ENCODE measurements at places on chromosomes 12 and 14. TPM values are rescaled to one million over a fixed set of nuclear protein-coding genes. Genes with fewer than 3 reads are reported as not detected.
A peak's percentile ranks its signal among the peaks of the same experiment; 100 is the strongest.

DNA sequence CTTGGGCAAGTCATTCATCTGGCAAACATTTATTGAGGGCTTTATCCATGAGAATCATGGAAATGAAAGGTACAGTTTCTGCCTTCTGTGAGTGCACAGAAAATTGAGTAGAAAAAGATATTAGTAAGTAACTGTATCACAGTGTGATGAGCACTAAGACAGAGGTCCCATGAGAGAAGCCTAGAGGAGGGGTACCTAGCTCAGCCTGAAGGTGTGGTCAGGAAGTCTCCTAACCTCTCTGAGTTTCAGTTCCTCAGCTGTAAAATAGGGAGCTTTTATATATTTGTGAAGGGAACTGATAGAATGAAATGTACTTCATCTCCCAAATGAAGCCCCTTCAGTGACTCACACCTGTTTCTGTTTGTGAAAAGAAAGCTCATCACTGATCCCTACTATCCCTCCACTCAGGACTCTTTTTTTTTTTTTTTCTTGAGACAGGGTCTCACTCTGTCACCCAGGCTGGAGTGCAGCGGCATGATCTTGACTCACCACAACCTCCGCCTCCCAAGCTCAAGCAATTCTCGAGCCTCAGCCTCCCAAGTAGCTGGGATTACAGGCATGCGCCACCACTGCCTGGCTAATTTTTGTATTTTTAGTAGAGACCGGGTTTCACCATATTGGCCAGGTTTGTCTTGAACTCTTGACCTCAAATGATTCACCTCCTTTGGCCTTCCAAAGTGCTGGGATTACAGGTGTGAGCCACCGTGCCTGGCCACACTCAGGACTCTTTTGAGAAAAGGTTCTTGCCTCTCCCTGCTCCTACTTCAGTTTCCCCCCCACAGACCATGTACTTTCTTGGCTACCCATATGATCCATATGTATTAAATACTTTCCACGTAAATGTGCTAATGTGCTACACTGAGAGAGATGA is 93.7 kb upstream of the FUT8 start:
- no peak overlapping the region for H3K27ac ChIP-seq
- no peaks in the 10 kb centered on the region for H3K4me1 ChIP-seq
- no peaks in the 10 kb centered on the region for H3K27me3 ChIP-seq
- no peak overlapping the region for H3K4me3 ChIP-seq
- no peak for DNase-seq

GRCh38 chr12:70788774-70789173 is 131.8 kb downstream of the PTPRR start:
- no peak overlapping the region for H3K4me3 ChIP-seq
- DNase-seq: no peak
- H3K4me1 ChIP-seq: no peaks in the 10 kb centered on the region

DNA sequence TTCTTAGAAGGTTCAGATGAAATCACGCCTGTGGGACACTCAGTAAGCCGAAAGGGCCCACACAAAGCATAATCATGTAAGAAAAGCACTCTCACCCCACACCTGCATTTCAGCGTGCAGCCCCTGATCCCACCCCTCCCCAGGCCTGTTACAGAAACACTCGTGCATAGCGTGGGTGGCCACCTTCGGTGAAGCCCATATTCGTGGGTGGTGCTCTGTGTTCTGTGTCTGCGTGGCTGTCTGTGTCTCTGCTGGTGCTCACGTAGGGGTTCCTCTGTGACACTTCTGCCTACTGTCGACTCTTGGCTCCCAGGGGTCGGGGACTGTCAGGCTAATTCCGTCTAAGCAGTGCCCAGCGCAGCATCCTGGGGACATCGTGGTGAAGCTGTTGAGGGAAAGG is 74.0 kb downstream of the B4GALNT3 start:
- DNase-seq: no peak
- H3K27me3 ChIP-seq: no peaks in the 10 kb centered on the region
- H3K4me1 ChIP-seq: no peaks in the 10 kb centered on the region

DNA sequence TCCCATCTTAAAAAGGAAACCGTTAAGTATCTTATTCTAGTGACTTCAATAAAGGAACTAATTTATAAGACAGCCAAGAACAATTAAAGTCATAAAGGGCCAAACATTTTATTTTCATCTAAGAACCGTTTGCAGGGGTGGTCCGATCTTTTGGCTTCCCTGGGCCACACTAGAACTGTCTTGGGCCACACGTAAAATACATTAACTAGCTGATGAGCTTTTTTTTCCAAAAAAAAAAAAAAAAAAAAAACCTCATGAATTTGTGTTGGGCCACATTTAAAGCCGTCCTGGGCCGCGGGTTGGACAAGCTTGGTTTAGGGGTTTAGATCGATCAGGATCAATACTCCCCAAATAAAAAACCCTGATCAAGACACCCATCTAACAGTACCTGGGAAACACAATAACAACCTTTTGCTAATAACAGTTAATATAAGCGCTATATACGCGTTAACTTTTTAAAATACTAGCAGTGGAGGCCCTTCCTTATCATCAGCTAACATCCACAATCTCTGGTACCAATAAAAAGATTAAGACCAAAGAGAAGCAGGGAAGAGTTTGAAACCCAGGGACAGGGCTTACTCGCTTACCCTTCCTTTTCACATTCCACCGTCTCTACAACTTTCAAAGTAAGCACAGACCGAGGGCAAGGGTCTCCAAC is 1.1 kb downstream of the NAP1L1 start:
- H3K4me1 ChIP-seq: no peaks in the 10 kb centered on the region
- peak overlapping the region; percentile 95 for H3K27ac ChIP-seq
- H3K36me3 ChIP-seq: no peaks in the 10 kb centered on the region
- H3K4me3 ChIP-seq: peak overlapping the region; percentile 81
- no peak for DNase-seq

GRCh38 chr12:123036466-123037285 is 56.2 kb downstream of the ARL6IP4 start:
- no peak for DNase-seq
- no peaks in the 10 kb centered on the region for H3K36me3 ChIP-seq
- H3K4me3 ChIP-seq: no peak overlapping the region

DNA sequence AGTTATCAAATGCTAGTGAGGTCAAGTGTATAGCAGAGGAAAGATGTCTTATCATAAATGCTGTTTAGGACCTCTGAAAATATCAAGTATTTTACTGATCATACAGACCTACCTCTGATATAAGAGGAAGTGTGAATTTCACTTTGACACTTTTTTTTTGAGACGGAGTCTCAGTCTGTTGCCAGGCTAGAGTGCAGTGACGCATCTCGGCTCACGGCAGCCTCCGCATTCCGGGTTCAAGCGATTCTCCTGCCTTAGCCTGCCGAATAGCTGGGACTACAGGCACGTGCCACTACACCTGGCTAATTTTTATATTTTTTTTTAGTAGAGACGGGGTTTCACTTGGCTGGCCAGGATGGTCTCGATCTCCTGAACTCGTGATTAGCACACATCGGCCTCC is 55.1 kb upstream of the PIK3C2G start:
- H3K36me3 ChIP-seq: no peaks in the 10 kb centered on the region
- H3K27me3 ChIP-seq: no peaks in the 10 kb centered on the region
- no peak for DNase-seq
- H3K4me1 ChIP-seq: no peaks in the 10 kb centered on the region

GRCh38 chr12:38152816-38153736 is 163.5 kb upstream of the ALG10B start:
- H3K4me3 ChIP-seq: no peak overlapping the region
- no peaks in the 10 kb centered on the region for H3K27me3 ChIP-seq
- no peak overlapping the region for H3K27ac ChIP-seq
- no peaks in the 10 kb centered on the region for H3K4me1 ChIP-seq
- no peak for DNase-seq

GRCh38 chr12:114355389-114356088 is 50.4 kb downstream of the TBX5 start:
- no peak overlapping the region for H3K27ac ChIP-seq
- H3K4me1 ChIP-seq: no peaks in the 10 kb centered on the region
- no peaks in the 10 kb centered on the region for H3K36me3 ChIP-seq
- no peak for DNase-seq
- no peak overlapping the region for H3K4me3 ChIP-seq

DNA sequence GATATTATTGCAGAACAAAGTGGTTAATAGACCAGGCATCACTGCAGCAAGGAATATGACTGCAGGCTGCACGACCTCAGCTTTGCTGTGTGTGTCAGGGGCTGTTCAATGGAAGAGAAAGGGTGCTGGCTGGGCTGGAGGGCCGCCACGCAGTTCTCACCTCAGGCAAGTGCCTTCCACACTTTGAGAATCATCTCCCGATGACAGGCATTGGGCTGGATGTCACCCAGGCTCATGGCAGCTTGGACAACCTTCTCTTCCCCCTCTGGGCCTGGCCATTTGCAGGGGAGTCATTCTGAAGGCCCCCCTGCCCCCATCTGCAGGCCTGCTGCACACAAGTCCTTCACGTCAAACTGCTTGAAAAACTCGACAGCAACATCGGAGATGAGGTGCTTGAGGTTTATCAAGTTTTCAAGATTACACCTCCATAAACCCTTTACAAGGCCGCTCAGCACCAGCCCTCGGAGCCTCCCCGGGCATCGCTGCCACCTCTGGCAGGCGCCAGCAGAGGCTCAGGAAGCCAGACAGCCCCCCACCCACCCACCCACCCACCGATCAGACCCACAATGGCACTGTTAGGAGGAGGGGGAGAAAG is 165.9 kb upstream of the GSC start:
- no peak for DNase-seq
- no peaks in the 10 kb centered on the region for H3K27me3 ChIP-seq
- peaks cover 9% of the 10 kb centered on the region for H3K4me1 ChIP-seq
- no peak overlapping the region for H3K27ac ChIP-seq
- H3K4me3 ChIP-seq: no peak overlapping the region
- no peaks in the 10 kb centered on the region for H3K36me3 ChIP-seq

DNA sequence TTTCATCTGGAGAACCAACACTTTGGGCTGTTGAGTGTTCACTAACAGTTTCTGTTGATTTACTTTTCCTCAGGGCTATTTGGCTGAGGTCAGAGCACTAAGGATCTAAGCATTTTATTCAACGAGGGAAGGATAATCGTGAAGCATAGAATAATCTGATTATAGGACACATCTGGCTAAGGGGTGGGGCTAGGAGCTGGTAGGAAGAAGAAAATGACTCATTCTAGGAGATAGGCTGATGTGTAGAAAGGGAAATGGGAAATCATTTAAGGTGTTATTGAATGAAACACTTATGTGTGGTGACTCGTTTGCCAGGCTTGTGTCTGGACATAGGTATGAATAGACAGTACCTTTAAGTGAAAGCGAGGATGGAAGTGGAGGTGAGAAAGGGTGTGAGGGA is 167.2 kb downstream of the ETNK1 start:
- DNase-seq: no peak
- no peaks in the 10 kb centered on the region for H3K4me1 ChIP-seq
- H3K27ac ChIP-seq: no peak overlapping the region
- H3K27me3 ChIP-seq: peaks cover 2% of the 10 kb centered on the region

- DNase-seq: no peak
- H3K4me1 ChIP-seq: no peaks in the 10 kb centered on the region
- H3K27ac ChIP-seq: no peak overlapping the region
- no peaks in the 10 kb centered on the region for H3K36me3 ChIP-seq
- H3K27me3 ChIP-seq: no peaks in the 10 kb centered on the region
- H3K4me3 ChIP-seq: no peak overlapping the region
These were observed 27.0 kb downstream of the MAP3K9 start for GRCh38 chr14:70782361-70782760.

The PGAM5 gene
- 27.6 TPM for total RNA-seq

The TMEM132C gene
- 1.6 TPM for total RNA-seq

The IGF1 gene
- 4.4 TPM for total RNA-seq

The MUCL1 gene
- total RNA-seq: not detected
